CD4-positive, alpha-beta T cell treated with Interleukin-2 at 100 ng/mL for 4 hours (primary cell): ENCODE measurements at places on chromosomes 7 and 10.

DNA sequence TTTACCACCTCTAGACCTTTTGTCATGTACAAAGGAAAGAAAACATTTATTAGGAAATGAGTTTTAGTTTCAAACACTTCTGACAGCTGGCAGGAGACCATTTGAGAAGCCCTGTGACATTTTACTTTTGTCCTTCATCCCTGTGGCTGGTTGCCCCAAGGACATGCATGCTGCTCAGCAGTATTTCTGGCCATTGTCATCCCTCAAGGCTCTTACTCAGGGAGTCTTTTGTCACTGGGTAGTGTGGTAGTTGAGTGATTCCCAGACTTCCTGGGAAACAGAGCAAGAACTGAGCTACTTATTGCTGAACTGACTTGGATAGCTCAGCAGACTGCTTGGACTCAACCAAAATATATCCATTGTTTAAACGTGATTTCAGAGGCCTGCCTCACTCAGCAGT is 142.8 kb downstream of the LRRC4 start:
- DNase-seq, result no peak

GRCh38 chr10:69855346-69856111 is 53.8 kb downstream of the COL13A1 start:
- DNase-seq, result no peak

DNA sequence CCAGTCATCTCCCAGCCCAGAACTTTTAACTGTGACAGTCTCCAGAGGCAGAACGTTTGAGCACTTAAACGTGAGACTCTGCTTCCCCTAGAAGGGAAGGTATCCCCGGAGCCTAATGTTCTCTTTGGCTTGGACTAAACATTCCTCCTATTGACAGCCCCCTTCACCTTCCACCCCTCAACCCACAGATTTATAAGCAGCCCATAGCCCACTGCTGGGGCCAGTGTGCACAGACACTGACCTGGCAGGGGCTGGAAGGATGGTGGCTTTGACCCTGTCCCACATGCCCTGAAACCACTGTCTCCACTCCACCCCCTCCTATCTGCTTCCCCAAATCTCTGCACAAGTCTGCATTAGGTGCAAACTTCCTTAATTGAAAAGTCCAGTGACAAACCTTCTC is 715.0 kb upstream of the IGFBP3 start:
- no peak for DNase-seq

DNA sequence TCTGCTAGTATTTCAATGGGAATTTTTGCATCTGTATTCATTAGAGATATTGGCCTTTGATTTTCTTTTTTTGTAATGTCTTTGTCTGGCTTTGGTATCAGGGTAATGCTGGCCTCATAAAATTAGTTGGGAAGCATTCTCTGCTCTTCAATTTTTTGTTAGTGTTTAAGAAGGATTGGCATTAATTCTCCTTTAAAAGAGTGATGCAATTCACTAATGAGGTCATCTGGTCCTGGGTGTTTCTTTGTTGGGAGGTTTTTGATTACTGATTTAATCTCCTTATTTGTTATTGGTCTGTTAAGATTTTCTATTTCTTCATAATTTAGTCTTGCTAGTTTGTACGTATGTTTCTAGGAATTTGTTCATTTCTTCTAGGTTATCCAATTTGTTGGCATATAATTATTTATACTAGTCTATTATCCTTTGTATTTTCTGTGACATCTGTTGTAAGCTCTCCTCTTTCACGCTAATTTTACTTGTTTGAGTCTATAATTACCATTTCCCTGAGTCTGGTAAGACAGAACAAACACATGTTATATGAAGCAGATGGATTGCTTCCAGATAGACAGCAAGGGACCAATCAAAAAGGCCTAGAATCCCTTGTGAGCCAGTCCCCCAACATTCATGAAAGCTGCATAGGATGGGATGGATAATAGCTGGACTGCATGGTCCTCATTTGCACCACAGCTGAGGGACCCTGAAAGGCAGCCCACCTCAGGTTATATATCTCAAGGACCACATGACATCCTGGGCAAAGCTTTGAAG is 54.4 kb downstream of the MTPAP start:
- no peak for DNase-seq

DNA sequence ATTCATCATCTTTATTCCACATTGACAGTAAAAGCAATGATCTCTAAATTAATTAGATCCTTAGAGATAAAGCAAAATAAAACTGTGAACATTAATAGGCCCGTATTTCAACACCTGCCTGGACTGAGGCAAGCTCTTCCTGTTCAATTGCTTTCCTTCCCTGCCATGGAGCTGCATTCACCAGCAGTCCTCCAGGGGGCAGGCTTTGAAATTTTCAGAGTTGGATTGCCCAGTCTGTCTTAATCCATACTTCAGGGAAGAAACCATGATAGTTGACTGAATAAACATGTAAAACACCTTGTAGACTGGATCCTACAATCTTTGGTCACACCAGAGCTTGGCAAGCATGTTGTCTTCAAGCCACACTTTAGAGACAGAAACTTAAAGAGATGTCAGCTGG is 936.6 kb downstream of the NRG3 start:
- no peak for DNase-seq

DNA sequence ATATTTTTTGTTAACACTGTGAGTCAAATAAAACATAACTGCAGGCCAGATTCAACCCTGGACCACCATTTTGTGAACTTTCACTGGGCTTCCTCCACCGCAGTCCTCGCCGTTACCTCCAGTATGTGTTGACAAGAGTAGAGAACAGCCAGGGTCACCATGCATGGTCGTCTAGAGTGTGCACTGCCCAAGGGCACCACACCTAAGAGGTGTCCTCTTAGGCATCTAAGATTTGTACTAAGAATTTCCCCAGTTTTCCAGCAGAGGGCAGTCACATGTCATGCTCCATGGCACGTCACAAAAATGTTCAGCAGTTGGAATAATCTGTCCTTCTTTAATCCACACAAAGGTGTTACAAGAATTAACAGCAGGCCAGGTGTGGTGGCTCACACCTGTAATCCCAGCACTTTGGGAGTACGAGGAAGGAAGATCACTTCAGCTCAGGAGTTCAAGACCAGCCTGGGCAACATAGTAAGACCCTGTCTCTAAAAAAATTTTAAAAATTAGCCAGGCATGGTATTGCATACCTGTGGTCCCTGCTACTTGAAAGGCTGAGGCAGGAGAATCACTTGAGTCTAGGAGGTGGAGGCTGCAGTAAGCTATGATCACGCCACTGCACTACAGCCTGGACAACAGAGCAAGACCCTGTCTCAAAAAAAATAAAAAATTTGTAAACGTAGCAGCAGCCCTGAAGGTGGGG is 71.2 kb upstream of the FOXK1 start:
- peak; percentile 80 for DNase-seq

GRCh38 chr10:927131-927530 is 4.4 kb downstream of the LARP4B start:
- no peak for DNase-seq

DNA sequence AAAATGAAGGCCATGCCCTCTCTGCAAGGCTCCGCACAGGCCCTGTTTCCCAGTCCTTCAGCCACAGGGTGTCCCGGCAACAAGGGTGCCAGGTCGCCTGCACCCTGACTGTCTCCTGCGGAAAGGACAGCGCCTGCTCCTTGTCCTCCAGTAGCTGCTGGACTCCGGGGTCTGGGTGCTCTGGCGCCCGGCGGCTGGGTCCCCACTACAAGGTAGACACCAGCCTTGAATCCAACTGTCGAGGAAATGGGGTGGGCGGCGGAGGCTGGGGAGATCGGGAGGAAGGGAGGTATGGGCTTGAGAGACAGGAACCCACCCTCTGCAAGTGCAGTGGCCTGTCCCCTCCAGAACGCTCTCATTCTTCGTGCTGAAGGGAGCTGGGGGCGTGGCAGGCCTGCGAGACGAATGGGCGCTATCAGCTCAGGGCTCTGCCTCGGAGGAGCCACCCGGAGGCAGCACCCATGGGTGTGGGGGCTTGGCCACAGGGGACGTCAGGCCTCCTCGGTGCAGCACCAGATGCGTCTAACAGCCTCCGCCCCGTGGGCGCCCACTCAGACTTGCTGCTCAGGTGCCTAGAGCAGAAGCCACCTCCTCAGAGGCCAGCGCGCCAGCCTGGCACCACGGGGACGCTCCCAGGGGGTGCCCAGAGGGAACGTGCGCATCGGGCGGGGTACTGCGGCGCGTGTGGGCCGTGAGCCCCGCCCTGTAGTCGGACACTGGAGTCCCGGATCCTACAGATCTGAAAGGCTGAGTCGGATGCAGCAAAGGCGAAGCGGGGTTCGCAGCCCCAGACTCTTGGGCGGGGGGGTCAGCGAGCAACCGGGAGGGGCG is 15.6 kb downstream of the ADAM8 start:
- peak; percentile 64 for DNase-seq

DNA sequence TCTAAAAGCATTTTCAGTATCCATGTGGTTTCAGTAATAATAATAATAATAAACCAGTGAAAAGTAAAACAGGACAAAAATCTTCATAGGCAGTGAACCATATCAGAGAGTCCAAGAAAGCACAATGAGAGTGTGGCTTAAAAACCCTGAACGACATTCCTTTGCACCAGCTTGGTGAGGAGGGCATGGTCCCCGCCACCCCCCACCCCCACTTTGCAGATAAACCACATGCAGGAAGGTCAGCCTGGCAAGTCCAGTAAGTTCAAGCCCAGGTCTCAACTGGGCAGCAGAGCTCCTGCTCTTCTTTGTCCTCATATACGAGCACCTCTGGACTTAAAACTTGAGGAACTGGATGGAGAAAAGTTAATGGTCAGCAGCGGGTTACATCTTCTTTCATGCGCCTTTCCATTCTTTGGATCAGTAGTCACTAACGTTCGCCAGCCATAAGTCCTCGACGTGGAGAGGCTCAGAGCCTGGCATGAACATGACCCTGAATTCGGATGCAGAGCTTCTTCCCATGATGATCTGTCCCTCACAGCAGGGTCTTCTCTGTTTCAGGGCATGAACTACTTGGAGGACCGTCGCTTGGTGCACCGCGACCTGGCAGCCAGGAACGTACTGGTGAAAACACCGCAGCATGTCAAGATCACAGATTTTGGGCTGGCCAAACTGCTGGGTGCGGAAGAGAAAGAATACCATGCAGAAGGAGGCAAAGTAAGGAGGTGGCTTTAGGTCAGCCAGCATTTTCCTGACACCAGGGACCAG is 172.5 kb downstream of the EGFR start:
- no peak for DNase-seq

GRCh38 chr10:93512565-93512964 is 16.2 kb downstream of the CEP55 start:
- no peak for DNase-seq

- DNase-seq, result no peak
Observed at GRCh38 chr7:81210137-81211064, 291.6 kb upstream of the SEMA3C start.

- no peak for DNase-seq
Observed at GRCh38 chr7:97680622-97681021, 51.3 kb upstream of the TAC1 start.

GRCh38 chr10:62638062-62638477 is 166.4 kb upstream of the ADO start:
- peak; percentile 31 for DNase-seq

DNA sequence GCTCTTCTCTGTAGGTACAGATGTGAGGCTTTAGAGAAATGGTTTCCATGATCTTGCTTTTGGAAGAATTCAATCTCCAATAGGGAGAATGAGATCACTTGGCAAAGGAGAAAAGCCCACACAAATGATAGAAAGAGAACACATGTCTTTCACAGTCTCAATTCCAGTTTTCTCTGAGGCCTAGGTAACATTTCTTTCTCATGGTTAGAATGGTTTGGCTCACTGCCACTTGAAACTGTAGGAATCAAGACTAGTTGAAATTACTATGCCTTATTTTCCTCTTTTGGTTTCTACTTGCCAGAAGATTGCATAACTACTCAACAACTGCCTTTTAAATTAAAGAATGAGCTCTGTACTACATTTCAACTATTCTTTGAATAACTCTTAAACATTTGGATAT is 276.5 kb upstream of the TEX47 start:
- DNase-seq, result no peak

DNA sequence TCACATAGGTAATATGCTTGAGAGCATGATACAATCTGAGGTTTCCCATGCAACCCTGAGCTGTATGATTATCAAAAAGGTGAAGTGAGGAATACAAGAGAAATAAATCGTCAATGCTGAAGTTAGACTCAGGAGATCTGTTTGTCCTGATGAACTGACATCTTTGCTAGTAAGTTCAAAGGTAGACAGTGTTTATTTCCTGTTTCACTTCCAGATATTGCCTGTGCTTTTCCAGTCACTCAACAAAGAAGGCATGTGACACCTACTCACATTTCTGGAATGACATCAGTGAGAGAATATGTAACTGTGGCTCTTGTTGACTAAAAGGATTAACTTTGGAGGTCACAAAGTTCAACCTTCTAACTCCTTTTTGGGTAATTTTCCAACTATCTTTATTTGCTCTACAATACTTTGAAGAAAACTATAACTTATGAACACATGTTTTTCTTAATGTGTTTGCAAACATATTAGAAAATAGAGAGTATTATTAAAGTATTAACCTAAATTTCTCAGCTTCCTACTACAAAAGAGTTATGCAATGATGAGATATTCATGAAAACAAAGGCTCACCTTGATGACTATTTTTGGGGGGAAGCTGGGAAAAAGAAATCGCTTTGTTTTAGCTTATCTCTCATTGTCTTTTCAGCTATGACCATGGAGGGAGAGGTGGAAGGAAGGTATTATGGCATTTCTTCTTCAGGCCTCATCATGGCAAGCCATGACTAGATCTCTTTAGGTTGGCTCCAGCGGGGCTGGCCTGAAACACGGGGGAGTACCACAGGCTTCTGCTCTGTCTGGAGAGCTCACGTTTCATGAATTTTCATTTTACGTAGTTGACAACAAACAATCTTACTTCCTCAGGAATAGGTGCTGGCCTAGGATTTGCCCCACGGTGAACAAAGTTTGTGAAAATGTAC is 214.7 kb upstream of the SLC26A5 start:
- no peak for DNase-seq

GRCh38 chr10:103246324-103246723 is 637 bp downstream of the RPEL1 start:
- no peak for DNase-seq

- DNase-seq, result no peak
Observed at GRCh38 chr10:66292922-66293321, 632.9 kb upstream of the LRRTM3 start.

GRCh38 chr10:96153070-96153469 is 23.0 kb downstream of the ZNF518A start:
- no peak for DNase-seq

- DNase-seq, result no peak
Observed at GRCh38 chr7:139203992-139204391, 27.0 kb upstream of the UBN2 start.

GRCh38 chr7:137717045-137717444 is 129.7 kb downstream of the DGKI start:
- DNase-seq, result no peak
